ENCODE measurements at places on chromosomes 16 and 17.

DNA sequence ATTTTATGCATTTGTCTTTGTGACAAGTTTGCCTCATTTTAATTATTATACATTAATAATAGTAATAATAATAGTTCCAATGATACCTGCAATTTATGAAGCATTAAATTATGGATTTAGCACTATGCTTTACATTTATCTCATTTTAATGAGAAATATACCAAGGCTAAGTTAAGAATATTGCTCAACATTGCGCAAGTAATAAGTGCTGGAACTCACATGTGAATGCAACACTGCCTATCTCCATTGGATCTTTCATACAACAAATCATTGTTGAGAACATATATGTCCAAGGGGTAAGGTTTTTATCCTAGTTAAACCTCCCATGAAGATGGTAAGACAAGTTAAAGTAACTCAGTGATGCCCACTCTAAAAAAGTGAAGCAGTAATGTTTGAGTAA is 703.7 kb upstream of the SOX9 start:
- DNase-seq = no peak

DNA sequence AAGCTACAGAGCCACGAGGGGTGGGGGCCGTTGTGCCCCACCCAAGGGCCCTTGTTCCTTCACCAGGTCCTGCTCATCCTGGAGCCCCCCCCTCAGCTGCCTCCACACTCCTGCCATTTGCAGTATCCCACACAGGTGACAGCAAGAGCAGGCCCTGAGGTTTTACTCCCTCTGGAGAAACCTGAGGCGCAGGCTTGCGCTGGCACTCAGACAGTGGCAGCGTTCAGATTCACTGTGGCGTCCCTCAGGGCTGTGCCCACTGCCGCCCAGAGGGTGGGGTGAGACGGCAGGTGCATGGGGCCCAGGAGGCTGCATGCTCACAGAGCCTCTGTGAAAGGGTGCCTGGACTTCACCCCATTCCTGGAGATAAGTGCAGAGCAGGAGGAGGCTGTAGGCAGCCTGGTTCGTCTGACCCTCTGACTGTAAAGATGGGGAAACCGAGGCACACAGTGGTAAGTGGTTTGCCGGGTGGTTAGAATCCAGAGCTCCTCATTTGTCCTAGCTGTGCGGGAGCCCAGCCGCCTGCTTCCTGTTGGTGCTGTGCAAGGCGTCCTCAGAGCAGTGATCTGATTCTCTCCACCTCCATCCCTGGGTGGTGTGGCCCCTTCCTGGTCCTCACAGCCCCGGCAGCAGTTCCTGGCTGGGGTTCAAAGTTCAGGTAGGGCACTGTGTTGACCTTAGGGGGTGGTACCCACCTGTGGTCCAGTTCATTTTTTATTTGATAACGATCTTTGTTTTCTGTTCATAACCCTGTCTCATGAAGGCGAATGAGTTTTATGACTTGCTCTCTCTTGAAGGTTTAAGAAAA is 1.6 kb downstream of the SPIRE2 start:
- DNase-seq = no peak

DNA sequence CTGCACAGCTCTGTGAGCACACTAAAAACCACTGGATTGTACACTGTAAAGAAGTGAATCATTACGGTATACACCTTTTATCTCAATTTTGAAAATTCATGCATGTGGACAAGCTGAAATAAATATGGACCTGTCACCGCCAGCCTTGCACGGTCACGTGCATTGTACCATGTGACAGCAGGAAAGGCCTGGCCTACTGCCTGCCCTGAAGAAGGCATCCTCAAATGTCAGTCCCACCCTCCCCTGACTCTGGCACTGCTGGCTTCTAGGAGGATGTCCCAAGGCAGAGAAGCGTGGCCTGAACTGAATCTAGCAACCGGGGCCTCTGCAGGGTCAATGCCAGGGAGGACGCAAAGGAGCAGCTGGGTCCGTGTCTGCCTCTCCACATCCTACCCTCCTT is 34.6 kb downstream of the SLC38A8 start:
- no peak for DNase-seq

GRCh38 chr16:62041401-62041800 is 5.2 kb upstream of the CDH8 start:
- DNase-seq = no peak

DNA sequence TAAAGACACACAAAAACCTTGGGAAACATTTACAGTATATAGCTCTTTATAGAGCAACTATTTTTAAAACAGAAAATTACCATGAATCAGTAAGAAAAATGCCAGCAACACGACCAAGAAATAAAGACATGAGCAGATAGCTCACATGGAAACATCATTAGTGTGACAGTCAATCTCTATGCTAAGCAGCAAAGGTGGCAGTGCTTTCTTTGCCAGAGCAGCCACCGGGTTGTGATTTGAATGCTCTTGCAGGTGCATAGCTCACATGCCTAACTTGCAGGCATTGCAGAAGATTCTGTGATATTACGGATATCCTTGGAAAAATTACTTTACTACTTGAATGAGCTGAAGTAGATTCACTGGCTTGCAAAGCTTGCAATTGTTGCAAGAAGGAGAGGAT is 652.9 kb upstream of the C16orf82 start:
- no peak for DNase-seq

DNA sequence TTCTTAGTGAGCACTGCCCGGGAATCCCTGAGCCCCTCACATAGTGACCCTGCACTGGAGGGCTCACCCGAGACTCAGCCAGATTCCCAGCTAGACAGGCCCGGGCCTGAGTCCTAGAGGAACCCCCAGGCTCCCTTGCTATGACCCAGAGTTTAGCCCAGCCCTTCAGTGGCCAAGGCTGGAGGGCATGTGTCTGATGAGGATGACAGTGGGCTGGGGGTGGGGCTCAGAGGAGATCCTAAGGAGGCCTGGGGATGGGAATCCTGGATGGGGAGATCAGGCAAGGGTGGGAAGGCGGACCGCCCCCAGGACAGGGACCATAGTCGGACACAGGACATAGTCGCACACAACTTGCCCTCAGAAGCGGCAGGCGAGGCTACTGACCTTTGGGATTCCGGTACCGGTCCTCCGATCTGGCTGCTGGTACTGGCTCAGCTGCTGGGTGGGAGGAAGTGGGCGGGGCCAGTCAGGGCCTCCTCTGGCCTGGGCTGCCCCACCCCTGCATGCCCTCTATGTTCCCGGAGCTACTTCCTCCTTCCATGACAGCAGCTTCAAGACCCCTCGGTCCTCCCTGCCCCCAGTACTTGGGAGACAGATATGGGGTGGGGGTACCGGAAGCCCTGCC is 1.1 kb downstream of the CD79B start:
- DNase-seq = peak; percentile 50

GRCh38 chr17:66351033-66351432 is 48.6 kb downstream of the PRKCA start:
- DNase-seq = no peak

DNA sequence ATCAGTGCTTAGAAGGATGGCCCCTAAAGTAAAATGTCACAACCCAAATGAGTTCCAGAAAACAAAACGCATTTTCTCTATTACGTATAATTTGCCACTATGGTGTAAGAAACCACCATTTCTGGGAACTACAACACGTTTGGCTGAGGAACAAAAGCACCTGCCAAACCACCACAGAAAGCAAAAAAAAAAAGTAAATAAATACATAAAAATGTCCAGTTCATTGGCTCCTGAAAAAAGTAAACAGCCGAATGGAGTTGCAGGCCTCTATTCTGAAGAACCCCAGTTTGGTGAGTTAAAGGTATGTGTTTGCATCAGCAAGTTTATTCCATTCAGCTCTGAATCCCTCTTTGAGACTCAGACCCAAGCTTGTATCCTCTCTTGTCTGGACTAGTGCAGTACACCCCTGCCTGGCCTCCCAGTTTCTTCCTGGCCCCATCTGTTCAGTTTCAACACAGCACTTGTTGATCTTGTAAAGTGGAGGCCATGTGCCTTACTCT is 36.9 kb downstream of the ERN1 start:
- no peak for DNase-seq

Data from T follicular helper cell (primary cell).